ENCODE measurements at places on chromosomes 16 and 17.

DNA sequence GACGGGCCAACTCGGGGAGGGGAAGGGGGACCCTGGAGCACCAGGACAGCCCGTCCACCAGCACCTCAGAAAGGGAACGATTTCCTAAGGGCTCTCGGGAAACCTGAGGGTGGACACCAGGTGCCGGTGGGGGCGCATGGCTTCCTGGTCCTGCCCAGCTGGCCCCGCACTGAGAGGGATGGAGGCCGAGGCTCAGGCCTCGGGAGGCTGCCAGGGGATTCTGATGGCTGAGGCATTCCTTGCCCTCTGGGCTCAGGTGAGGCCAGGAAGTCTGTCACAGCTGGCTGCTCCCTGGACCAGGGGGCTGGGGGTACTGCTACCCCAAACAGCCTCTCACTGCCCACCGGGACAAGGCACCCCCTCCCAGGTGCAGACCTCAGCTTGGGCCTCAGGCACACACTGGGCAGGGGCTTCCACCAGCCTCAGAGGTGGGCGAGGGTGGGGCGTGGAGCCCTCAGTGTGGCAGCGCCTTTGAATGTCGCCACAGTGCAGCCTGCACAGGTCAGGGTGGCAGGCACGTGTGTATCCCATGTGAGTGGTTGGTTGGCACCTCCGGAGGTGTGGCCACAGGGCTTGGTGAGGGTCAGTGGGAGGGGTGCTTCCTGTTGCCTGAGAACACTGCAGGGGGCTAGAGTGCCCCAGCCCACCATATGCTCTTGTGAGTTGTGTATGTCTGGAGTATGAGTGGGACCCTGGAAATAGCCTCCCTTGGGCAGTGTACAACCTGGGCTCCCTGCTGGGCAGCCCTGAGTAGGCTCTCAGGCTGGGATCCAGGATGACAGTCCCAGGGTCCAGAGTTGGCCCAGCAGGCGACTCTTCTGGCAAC lies 3.9 kb upstream of the FSCN2 start:
- no peak for DNase-seq

DNA sequence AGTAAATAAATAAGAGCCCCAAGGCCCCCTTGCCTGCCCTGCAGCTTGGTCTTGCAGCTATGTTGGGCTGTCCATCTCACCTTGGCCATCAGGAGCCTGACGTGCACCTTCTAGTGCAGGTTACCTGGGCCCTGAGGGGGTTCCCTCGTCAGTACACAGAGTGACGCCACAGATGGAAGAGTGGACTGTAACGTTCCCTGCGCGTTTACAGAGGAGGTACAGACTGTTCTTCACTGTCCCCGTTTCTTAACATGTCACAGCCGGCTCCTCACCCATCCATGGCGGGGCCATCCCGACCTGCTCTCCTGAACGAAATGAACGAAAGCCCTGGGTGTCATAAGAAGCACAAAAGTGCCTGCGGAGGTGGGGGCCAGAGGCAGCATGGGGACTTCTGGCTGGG lies 15.9 kb upstream of the FASN start:
- no peak for DNase-seq

DNA sequence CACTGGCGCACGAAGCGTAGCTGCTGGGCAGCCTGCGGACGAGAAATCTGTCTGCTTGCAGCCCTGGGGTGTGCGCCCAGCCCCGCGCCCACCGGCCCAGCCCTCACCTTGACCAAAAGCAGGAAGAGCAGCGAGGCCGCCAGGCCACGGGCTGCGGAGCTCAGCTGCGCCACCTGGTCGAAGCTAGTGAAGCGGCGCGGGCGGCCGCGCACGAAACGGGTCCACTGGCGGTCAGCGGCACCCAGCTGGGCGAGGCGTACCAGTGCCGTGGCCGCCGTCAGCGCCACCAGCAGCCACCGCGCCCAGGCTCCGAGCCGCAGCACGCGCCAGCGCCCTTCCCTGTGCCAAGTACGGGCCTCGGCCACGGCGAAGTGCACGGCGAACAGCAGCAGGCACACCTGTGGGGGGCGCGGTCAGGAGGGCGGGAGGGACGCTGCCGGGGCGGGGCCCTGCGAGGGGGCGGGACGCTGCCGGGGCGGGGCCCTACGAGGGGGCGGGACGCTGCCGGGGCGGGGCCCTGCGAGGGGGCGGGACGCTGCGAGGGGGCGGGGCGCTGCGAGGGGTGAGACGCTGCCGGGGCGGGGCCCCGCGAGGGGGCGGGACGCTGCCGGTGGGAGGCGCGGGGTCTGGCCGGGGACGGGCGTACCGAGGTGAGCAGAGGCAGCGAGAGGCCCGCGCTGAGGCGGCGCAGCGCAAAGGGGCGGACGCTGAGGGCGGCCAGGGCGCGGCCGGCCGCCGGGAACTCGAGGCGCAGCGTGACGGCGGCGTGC lies 43.2 kb downstream of the TSC2 start:
- no peak for DNase-seq

GRCh38 chr17:72466199-72466598 lies 345.4 kb downstream of the SOX9 start:
- no peak for DNase-seq

Measured in inflammatory macrophage treated with lipopolysaccharide for 1 hour (primary cell).